Left lobe of liver (tissue), 2 donors: ENCODE measurements at places on chromosomes 16 and 17.
A peak's percentile ranks its signal among the peaks of the same experiment; 100 is the strongest.

DNA sequence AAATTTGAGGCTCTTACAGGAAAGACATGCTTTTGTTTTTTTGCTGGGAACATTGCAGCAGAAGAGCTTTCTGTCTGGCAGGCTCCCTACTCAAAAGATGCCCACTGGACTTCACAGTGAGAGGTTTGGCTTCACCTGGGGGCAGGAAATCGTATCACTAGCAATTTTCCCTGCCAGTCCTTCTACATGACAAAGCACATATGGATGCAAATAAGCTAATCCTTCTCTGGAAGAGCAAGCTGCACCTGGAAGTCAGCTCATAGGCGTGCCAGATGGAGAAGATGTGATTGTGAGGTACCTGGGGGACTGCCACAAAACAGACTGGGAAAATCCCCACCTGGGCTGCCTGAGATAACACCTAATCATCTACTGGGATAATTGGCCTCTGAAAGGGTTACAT, 195.0 kb upstream of the CPHXL start:
- no peak for DNase-seq

GRCh38 chr16:79943736-79944135, 343.2 kb upstream of the MAF start:
- DNase-seq = no peak

DNA sequence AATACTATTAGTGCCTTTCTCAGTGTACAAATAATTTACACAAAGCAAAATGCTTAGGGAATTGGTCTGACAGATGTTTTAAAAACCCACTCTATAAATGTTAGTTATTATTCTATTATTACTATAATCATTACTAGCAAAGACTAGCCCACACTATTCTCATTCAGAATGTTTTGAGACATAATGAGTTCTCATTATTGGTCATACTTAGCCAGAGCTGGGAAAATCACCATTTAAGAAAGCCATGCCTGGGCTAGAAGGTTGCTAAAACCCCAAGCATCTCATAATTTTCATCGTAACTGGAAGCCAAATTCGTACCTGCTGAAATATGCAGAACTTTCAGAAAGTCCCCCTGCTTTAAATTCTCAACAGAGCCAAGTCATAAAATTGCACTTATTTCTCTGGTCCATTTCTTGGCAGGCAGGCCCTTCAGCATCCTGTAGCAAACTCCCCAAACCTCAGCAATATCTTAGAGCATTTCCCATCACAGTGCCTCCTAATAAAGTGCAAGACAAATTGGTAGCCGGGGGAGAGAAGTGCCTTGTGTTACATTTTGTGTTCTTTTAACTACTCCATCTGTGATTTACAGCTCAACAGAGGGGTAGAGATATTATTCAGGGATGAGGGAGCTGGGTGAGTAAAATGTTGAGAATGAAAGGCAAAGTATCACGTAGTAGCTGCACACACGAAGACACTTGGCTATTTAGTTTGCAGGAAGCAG, 79.8 kb upstream of the ADAMTS18 start:
- DNase-seq = no peak

DNA sequence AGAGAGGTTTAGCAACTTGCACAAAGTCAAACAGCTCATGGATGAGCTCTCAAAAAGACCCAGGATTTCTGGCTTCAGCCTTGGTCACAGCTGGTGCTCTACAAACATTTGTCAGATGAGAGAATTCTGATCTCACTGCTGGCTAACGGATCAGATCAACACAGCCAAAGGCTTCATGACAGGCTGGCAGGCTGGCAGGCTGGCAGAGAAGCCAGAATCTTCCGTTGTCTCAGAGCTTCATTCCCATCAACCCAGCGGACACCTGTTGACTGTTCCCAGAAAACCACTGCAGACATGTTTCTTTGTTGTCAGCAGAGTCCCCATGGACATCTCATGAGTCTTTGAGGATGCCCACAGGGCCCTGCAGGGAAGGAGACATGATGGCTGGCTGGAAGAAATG, 303.8 kb upstream of the ASIC2 start:
- no peak for DNase-seq

DNA sequence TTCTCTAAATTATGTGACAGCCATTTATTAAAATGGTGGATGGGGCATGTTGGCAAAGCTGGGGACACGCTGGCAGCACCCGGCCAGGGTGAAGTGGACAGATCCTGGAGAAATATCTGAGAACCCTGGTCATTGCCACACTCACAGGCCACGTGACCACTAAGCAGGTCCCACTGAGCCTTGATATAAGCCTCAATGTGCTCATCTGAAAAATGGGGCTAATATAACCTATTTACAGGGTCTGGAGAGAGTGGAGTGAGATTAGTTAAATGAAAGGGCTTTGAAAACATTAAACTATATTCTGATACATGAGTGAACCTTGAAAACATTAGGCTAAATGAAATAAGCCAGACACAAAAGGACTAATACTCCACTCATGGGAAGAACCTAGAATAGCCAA, 108.9 kb downstream of the RBFOX3 start:
- no peak for DNase-seq

- no peak for DNase-seq
Observed at GRCh38 chr17:41733348-41734138, 900 bp downstream of the HAP1 start.

DNA sequence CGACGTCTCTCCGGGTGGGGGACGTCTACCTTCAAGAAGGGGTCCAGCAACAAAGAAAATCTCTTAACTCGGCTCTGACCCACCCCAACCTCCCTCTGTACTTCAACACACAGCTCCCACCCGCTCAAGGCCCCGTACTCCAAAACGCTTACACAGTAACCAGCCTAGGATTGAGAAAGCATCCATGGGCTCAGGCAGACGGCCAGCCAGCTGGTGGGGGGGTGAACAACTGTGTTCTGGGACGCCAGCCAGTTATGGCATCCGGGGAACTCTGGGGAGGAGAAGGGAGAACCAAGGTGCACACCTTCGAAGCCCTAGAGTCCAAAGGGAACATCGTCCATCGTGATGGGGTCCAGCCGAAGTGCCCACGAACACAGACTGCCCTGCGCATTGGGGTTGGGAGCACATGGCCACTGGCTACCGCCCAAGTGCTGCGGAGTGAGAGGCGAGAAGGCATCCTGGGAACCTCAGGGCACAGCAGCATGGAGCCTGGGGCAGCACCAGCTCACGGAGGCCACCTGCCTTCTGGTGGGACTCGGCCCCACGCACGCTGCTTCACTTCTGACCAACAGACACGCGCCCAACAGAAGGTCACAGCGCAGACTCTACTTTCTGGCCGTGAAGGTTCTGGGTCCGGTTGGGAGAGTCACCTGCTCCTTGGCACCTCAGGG, 14.3 kb downstream of the SLC16A3 start:
- peak; percentile 95 for DNase-seq

DNA sequence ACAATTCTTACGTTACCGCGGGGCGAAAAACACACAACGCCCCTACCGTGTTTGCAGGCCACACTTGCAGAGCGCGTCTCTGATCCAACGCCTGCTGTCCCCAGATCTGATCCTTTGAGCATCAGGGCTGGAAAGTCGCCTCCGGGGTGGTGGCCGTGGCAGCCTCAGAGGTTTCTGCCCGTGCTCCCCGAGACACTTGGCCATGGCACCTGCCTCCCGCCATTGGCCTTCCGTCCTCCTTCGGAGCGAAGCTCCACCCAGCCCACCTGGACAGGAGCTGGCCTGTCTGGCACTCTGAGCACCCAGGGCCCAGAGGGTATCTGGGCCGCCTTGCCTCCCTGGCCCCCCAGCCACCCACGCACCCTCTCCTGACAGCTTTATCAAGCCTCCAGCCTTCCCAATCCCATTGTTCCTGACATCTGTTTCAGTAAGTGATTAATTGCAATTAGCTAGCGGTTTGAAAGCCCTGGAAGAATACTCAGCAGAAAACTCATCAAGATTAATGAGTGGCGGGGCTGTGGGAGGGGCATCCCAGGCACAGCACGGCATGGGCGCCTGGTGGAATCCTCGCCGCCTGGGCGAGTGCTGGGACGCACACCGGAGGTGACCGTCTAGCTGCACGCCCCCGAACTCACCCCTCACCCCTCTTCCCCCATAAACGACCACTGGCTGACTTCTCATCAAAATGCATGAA, 181.5 kb upstream of the GSE1 start:
- DNase-seq = no peak

GRCh38 chr16:85677383-85677967, 11.3 kb downstream of the GINS2 start:
- DNase-seq = no peak

- no peak for DNase-seq
Observed at GRCh38 chr17:36827081-36827480, 110.2 kb upstream of the LHX1 start.

DNA sequence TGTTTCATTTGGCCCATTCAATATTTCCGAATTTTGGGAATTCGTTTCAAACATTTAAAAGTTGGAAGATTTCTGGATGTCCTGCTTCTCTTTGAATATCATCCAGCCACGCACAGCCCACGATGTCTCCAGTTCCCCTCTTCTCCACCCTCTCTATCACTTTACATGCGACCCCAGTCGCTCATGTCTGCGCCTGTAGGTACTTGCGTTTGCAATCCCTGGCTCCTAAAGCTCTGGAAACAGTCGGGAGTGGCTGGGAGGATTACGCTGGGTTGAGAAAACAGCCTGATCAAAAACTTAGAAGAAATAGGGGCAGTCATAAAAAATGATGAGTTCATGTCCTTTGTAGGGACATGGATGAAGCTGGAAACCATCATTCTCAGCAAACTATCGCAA, 1.5 kb upstream of the SBK1 start:
- DNase-seq = no peak

- DNase-seq = no peak
Observed at GRCh38 chr17:64443086-64443760, 5.7 kb upstream of the MILR1 start.

DNA sequence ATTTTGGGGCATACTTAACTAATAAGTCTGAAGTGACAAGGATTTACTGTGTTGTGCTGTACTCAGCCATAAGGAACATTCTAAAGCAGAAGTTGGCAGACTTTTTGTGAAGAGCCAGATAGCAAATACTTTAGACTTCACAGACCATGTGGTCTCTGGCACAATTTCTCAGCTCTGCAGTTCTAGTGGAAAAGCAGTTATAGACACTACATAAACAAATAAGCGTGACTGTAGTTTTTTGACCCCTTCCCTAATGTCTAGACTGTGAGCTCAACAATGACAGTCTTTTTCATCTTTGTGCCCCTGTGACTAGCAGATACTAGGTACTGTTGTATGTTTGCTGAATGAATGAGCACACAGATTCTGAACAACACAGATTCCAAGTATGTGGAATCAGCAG, 4.9 kb downstream of the RPAIN start:
- DNase-seq = no peak

- no peak for DNase-seq
Observed at GRCh38 chr17:65495122-65496055, 66.1 kb downstream of the AXIN2 start.

DNA sequence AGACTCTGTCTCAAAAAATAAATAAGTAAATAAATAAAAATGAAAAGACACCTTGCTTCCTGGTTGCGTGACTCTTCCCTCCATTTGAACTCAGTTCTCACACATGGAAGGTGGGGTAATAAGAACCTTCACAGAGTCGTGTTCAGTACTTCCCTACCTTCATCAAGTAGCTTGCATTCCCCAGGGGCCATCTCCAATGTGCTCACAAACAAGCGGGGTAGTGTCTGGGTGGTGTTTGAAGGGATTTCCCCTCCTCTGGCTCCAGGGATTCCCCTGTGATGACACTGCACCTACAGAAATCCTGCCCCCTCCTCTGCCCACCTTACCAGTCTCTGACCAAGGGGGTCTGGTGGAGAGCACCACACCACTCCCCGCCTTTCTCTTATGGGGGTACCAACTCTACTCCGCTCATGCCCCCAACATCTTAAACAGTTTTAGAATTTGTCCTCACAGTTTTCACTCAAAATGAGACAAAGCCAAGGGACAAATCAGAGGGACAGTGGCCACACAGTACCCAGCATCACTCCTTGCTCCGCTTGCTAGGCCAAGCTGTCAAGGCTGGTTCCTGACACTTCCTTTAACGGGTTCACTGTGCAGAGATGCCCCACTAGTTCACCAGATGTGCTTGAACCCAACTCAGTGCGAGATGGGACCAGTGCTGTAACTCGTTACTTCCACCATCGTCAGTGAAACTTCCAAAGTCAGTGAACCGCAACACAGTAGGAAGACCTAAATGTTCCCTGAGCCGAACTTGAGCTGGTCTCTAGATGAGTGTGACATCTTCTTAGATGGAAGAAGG, 69.1 kb downstream of the COPRS start:
- DNase-seq = no peak

DNA sequence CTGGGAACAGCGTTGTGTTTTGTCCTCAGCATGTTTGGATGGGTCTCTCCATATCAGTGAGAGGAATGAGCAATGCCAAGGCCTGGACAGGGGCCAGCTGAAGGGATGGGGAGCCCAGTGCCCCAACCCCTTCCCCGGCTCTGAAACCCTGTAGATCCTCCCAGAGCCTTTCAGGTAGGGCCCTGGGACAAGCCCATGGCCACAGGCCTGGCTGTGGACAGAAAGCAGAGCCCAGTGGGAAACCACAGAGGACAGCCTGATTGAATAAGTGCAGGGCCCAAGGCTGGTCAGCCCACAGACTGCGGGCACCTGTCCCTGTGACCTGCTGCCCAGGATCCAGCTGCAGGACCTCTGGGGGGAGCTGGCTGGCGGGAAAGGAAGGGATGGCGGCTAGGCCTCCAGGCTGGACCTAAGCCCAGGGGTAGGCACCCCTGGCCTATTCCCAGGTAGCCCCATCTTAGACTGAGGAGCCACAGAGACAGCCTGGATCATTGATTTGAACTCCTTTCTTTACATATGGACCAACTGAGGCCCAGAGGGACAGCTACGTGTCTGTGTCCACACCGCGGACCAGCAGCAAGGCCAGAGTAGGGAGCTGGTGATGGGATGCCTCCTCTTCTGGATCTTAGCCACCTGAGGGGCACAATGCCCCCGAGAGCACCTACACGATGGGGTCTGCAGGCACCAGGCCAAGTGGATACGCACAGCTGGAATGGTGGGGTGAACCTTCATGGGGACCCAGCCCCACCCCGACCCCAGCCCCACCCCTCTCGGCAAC, 1.3 kb downstream of the CCDC102A start:
- DNase-seq = peak; percentile 50

- no peak for DNase-seq
Observed at GRCh38 chr17:32007463-32008298, 498 bp downstream of the LRRC37B start.

GRCh38 chr16:88303890-88304819, 78.6 kb upstream of the ZNF469 start:
- DNase-seq = no peak

- peak; percentile 41 for DNase-seq
Observed at GRCh38 chr17:266701-267667, 85.5 kb upstream of the DOC2B start.

GRCh38 chr16:12119562-12119961, 143.0 kb downstream of the SNX29 start:
- DNase-seq = no peak
